ENCODE measurements at places on chromosomes 4 and X.
A peak's percentile ranks its signal among the peaks of the same experiment; 100 is the strongest.

DNA sequence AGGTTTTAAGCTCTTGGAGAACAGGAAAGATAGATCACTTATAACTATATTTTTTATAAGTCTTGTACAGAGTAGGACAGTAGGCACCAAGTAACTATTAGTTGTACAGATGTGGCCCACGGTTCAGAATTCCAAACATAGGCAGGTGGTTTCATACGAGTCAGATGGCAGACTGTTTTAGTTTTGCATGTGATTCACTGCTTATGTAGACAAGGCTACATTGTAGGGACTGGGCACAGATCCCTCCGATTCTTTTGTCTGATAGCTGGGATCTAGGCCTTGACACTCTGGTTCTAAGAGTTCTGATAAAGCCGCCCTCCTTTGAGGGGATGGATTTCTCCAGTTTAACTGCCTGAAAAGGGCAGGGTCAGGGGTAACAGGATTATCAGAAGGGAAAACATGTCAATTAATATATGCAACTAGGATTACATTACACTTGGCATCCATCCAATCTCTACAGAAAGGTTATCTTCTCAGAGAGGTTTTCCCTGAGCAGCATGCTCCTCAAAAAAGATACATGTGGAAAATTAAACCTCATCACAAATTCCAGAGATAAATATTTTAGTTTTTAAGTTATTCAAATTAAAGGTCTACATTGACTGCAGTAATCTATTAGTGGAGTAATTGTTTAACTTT is 87.8 kb downstream of the SPRY1 start:
- no peak for DNase-seq

- peak; percentile 41 for DNase-seq
These were observed 43.7 kb upstream of the TMSB15B start for GRCh38 chrX:103918571-103919269.

DNA sequence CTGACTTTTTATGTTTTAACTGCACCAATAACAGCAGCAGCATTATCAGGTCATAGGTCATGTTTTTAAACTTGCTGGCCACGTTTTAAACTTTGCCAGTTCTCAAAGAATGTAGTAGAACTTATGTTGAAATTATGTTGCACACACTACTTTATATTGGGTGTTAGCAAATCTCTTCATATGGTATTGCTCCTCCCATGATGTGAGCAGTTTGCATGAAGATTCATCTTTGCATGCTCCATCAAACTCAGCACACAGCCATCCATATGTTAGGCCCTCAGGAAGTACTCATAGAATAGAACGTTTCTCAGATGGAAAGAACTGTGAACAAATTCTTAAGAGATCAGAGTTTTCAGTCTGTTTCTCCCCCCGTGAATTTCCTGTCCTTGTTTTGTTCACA is 128.6 kb upstream of the MAP9 start:
- no peak for DNase-seq

DNA sequence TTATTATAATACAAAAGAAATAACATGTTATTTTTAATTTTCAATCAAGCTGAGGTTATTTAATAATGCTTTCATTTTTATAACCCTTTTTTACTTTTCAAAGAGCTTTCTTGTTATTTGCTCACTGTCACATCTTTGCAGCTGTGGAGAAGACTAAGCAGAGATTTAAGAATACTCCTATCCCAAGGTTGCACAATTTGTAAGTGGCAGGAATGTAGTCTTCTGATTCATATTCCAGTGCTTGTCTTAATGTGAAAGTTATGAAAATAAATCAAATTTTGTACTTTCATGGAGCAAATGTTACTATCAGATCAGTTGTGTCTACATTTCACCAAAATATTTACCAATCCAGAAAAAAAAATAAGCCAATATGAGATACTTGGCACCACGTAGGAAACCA is 86.6 kb downstream of the DDIT4L start:
- no peak for DNase-seq

GRCh38 chrX:150767475-150768131 is 74.4 kb downstream of the MTMR1 start:
- DNase-seq: peak; percentile 83

- no peak for DNase-seq
These were observed 145.5 kb downstream of the NWD2 start for GRCh38 chr4:37389967-37390580.

All from fibroblast of gingiva (primary cell).